Thyroid gland (tissue), 4 donors: ENCODE measurements at places on chromosomes 3 and 15. TPM values are rescaled to one million over a fixed set of nuclear protein-coding genes. Genes with fewer than 3 reads are reported as not detected.
A peak's percentile ranks its signal among the peaks of the same experiment; 100 is the strongest.

Gene SNX33
- total RNA-seq = 28.1 TPM

Gene C3orf52
- total RNA-seq = 62.9 TPM

Gene PEX5L
- not detected for total RNA-seq

Gene ALS2CL
- total RNA-seq = 61.4 TPM

Gene TMOD2
- total RNA-seq = 10.4 TPM

Gene IQCF5
- total RNA-seq = not detected

DNA sequence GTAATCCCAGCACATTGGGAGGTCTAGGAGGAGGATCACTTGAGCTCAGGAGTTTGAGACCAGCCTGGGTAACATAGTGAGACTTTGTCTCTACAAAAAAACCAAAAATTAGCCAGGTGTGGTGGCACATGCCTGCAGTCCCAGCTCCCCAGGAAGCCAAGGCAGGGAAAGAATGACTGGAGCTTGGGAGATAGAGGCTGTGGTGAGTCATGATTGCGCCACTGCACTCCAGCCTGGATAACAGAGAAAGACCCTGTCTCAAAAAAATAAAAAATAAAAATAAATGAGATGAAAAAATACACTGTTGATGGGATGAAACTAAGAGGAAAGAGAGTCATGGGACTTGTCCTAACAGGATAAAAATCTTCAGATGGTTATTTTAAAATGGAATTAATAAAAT is 137.6 kb downstream of the IMPG2 start:
- no peaks in the 10 kb centered on the region for H3K27me3 ChIP-seq
- H3K4me1 ChIP-seq = no peaks in the 10 kb centered on the region
- no peaks in the 10 kb centered on the region for H3K36me3 ChIP-seq
- no peak overlapping the region for H3K27ac ChIP-seq

- peak overlapping the region; percentile 32 for H3K27ac ChIP-seq
- H3K36me3 ChIP-seq = no peaks in the 10 kb centered on the region
- no peak overlapping the region for H3K4me3 ChIP-seq
- H3K4me1 ChIP-seq = peaks cover 21% of the 10 kb centered on the region
- no peak for DNase-seq
Observed at GRCh38 chr3:150344079-150344759, 63.9 kb upstream of the TSC22D2 start.

- no peaks in the 10 kb centered on the region for H3K27me3 ChIP-seq
- no peaks in the 10 kb centered on the region for H3K36me3 ChIP-seq
- no peak overlapping the region for H3K4me3 ChIP-seq
- H3K27ac ChIP-seq = no peak overlapping the region
Observed at GRCh38 chr3:128322030-128323022, 144.4 kb downstream of the DNAJB8 start.

GRCh38 chr3:66400411-66401156 is 100.2 kb downstream of the LRIG1 start:
- peak; percentile 69 for DNase-seq
- peaks cover 16% of the 10 kb centered on the region for H3K36me3 ChIP-seq
- no peaks in the 10 kb centered on the region for H3K27me3 ChIP-seq
- H3K27ac ChIP-seq = peak overlapping the region; percentile 11

GRCh38 chr3:58544541-58544940 is 7.6 kb upstream of the ACOX2 start:
- no peaks in the 10 kb centered on the region for H3K4me1 ChIP-seq
- no peak for DNase-seq
- H3K4me3 ChIP-seq = no peak overlapping the region
- no peaks in the 10 kb centered on the region for H3K36me3 ChIP-seq

- H3K36me3 ChIP-seq = no peaks in the 10 kb centered on the region
- DNase-seq = no peak
- H3K27ac ChIP-seq = no peak overlapping the region
Observed at GRCh38 chr3:61903074-61903473, 341.7 kb downstream of the PTPRG start.

DNA sequence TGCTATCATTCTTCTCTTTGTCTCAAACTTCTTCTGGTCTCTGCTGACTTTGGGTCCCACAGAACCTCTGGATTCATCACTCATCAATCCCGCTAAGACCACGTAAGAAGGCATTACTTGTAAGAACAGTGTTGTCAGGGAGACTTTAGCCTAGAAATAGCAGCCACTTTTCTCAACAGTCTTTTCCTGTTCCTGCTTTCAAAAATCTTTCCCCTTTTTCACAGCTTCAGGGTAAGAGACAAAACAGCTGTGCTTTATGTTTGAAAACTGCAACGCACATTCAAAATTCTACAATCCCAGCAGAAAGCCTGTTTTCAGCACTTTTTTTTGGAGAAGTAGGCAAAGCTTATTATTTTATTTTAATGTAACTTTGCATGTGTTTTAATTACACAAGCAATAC is 42.0 kb upstream of the FAM98B start:
- H3K36me3 ChIP-seq = no peaks in the 10 kb centered on the region
- H3K27me3 ChIP-seq = no peaks in the 10 kb centered on the region
- H3K27ac ChIP-seq = no peak overlapping the region
- no peak overlapping the region for H3K4me3 ChIP-seq
- DNase-seq = no peak

DNA sequence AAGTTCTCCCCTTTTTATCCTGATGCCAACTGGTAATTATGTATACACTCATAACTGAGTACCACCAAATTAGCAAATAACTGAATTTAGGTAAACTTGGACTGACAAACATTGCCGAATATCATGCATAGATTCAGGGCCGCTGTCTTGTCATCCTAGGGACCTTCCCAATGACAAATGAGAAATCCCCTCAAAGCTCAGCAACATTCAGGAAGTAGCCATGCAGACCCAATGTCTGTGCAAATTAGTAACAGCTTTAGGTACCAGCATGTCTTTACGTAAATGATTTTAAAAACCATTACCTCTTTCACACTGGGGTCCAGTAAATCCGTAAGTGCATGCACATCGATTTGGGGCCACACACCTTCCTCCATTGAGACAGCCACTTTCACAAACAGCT is 49.5 kb downstream of the FBN1 start:
- no peak overlapping the region for H3K27ac ChIP-seq
- peaks cover 17% of the 10 kb centered on the region for H3K4me1 ChIP-seq
- no peaks in the 10 kb centered on the region for H3K36me3 ChIP-seq
